A549 treated with AZD2906 at 1 μM for 4 hours (cell line): ENCODE measurements at places on chromosomes 7 and 10. TPM values are rescaled to one million over a fixed set of nuclear protein-coding genes. Genes with fewer than 3 reads are reported as not detected.

Gene DENND2A
- 0.45 to 0.91 TPM (median 0.68 TPM) in 5 replicates for total RNA-seq

Gene CDNF
- total RNA-seq: 0.77 to 1.3 TPM (median 0.92 TPM) in 5 replicates

Gene HOXA5
- total RNA-seq: 3.3 to 5.9 TPM (median 4.0 TPM) in 5 replicates

Gene CALY
- total RNA-seq: 0.07 to 0.78 TPM (median 0.63 TPM) in 5 replicates

Gene AUTS2
- 3.1 to 4.1 TPM (median 3.8 TPM) in 5 replicates for total RNA-seq

Gene SPDYE2B
- total RNA-seq: not detected in 5 replicates

Gene CDC14C
- 0.03 TPM in 1 of 5 replicates, not detected in the others for total RNA-seq

Gene PIP
- total RNA-seq: 0.16 to 0.41 TPM (median 0.29 TPM) in 3 of 5 replicates, not detected in the others

Gene BEND7
- total RNA-seq: 8.4 to 10.4 TPM (median 10.0 TPM) in 5 replicates

Gene FGL2
- total RNA-seq: not detected in 5 replicates

Gene KIF11
- 29.0 to 41.3 TPM (median 31.8 TPM) in 5 replicates for total RNA-seq

Gene RABGEF1
- total RNA-seq: 22.0 to 30.0 TPM (median 23.5 TPM) in 5 replicates

Gene TAS2R16
- not detected in 5 replicates for total RNA-seq

Gene CLRN3
- total RNA-seq: not detected in 5 replicates

Gene AGBL3
- total RNA-seq: 0.75 to 1.4 TPM (median 0.96 TPM) in 5 replicates

Gene CC2D2B
- 0.08 to 0.44 TPM (median 0.34 TPM) in 4 of 5 replicates, not detected in the other for total RNA-seq

Gene CCDC136
- 1.1 to 2.5 TPM (median 1.6 TPM) in 5 replicates for total RNA-seq

Gene YWHAG
- 189 to 230 TPM (median 210 TPM) in 5 replicates for total RNA-seq

Gene SHH
- total RNA-seq: 0.39 to 0.75 TPM (median 0.46 TPM) in 5 replicates

Gene GPR15LG
- not detected in 5 replicates for total RNA-seq

Gene MSMB
- total RNA-seq: not detected in 5 replicates

Gene CRTAC1
- total RNA-seq: 0.89 to 1.7 TPM (median 1.5 TPM) in 5 replicates

Gene KEL
- total RNA-seq: 0.08 TPM in 1 of 5 replicates, not detected in the others

Gene HMX3
- 0.06 to 0.10 TPM (median 0.09 TPM) in 4 of 5 replicates, not detected in the other for total RNA-seq

Gene AGAP6
- total RNA-seq: 6.5 to 9.6 TPM (median 8.1 TPM) in 5 replicates

Gene SNX10
- 4.1 to 6.4 TPM (median 5.5 TPM) in 5 replicates for total RNA-seq

Gene CPN1
- 0.22 to 0.37 TPM (median 0.34 TPM) in 5 replicates for total RNA-seq

Gene CYP2W1
- not detected in 5 replicates for total RNA-seq

Gene AKR1D1
- 0.03 to 0.09 TPM (median 0.05 TPM) in 3 of 5 replicates, not detected in the others for total RNA-seq

Gene MBL2
- total RNA-seq: not detected in 5 replicates

Gene SPACDR
- 0.77 to 0.92 TPM (median 0.85 TPM) in 5 replicates for total RNA-seq

Gene KLHL7
- total RNA-seq: 21.0 to 25.0 TPM (median 22.5 TPM) in 5 replicates

Gene PAPSS2
- 18.8 to 20.5 TPM (median 19.7 TPM) in 5 replicates for total RNA-seq

Gene FAM237B
- total RNA-seq: 0.02 to 0.10 TPM (median 0.05 TPM) in 5 replicates

Gene TLX1
- not detected in 5 replicates for total RNA-seq

Gene SPDYE6
- total RNA-seq: not detected in 5 replicates

Gene CPA5
- not detected in 5 replicates for total RNA-seq

Gene HERC4
- 21.5 to 32.0 TPM (median 24.5 TPM) in 5 replicates for total RNA-seq

Gene SEMA4G
- 6.5 to 8.0 TPM (median 7.4 TPM) in 5 replicates for total RNA-seq

Gene MYPN
- 1.8 to 2.5 TPM (median 2.1 TPM) in 5 replicates for total RNA-seq

Gene AFAP1L2
- total RNA-seq: 19.3 to 24.0 TPM (median 21.7 TPM) in 5 replicates

Gene ALOX5
- 0.22 to 0.46 TPM (median 0.34 TPM) in 5 replicates for total RNA-seq

Gene CSGALNACT2
- total RNA-seq: 9.7 to 13.7 TPM (median 11.7 TPM) in 5 replicates

Gene CRYGN
- total RNA-seq: not detected in 5 replicates

Gene TMEM130
- total RNA-seq: 0.30 to 0.59 TPM (median 0.38 TPM) in 5 replicates

Gene GRM3
- not detected in 5 replicates for total RNA-seq

Gene SPDYE18
- total RNA-seq: 0.09 to 0.20 TPM (median 0.12 TPM) in 4 of 5 replicates, not detected in the other

Gene GDF2
- total RNA-seq: not detected in 5 replicates

Gene ADRB1
- total RNA-seq: 0.91 to 1.5 TPM (median 1.3 TPM) in 5 replicates

Gene SP4
- 0.83 to 1.6 TPM (median 1.3 TPM) in 5 replicates for total RNA-seq

Gene ELFN1
- 0.25 to 0.46 TPM (median 0.37 TPM) in 5 replicates for total RNA-seq

Gene NUTM2E
- total RNA-seq: 0.34 to 0.51 TPM (median 0.43 TPM) in 5 replicates

Gene GLI3
- total RNA-seq: 0.08 to 0.30 TPM (median 0.23 TPM) in 5 replicates

Gene CTBP2
- total RNA-seq: 107 to 131 TPM (median 123 TPM) in 5 replicates

Gene ACSL5
- 0.25 to 0.60 TPM (median 0.33 TPM) in 5 replicates for total RNA-seq

Gene SORCS1
- 0.10 TPM in 1 of 5 replicates, not detected in the others for total RNA-seq

Gene TSPAN33
- total RNA-seq: 4.5 to 6.2 TPM (median 5.9 TPM) in 5 replicates

Gene CLCN1
- total RNA-seq: 0.02 to 0.08 TPM (median 0.03 TPM) in 4 of 5 replicates, not detected in the other

Gene HIPK2
- total RNA-seq: 27.1 to 41.0 TPM (median 35.6 TPM) in 5 replicates
